ENCODE measurements at places on chromosomes 2 and 18.
A peak's percentile ranks its signal among the peaks of the same experiment; 100 is the strongest.

DNA sequence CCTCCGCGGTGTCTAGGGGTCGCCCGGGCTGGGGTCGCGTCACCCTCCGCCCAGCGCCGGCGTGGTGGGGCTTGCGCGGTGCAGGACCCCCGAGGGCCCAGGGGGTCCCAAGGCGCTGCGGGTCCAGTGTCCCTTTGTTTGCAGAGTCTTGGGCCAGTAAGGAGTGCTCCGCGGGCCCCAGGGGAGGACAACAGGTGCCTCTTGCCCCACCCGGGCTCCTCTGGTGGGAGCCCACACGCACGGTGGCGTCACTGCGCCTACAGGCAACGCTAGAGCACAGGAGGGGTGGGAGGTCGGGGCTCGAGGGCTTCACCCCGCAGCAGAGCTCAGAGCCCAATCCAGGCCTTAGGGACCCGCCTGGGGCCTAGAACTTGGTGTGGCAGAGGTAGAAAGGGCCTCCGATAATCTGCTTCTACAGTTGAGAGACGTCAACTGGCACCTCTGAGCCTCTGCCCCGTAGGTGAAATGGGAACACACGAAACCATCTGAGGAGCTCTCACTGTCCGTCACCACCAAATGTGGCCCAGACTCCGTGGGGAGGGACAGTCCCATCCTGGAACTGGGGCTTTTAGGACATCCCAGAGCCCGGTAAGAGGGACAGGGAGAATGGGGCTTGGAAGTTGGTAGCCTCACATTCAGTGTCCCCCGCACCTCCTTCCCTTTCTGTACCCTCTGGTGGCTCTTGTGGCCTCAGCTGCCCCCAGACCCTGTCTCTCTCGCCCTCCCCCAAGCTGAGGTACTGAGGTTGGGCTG is 1.4 kb downstream of the ARID5A start:
- DNase-seq: no peak

GRCh38 chr2:47783486-47784351 is 774 bp downstream of the MSH6 start:
- DNase-seq: peak; percentile 20

DNA sequence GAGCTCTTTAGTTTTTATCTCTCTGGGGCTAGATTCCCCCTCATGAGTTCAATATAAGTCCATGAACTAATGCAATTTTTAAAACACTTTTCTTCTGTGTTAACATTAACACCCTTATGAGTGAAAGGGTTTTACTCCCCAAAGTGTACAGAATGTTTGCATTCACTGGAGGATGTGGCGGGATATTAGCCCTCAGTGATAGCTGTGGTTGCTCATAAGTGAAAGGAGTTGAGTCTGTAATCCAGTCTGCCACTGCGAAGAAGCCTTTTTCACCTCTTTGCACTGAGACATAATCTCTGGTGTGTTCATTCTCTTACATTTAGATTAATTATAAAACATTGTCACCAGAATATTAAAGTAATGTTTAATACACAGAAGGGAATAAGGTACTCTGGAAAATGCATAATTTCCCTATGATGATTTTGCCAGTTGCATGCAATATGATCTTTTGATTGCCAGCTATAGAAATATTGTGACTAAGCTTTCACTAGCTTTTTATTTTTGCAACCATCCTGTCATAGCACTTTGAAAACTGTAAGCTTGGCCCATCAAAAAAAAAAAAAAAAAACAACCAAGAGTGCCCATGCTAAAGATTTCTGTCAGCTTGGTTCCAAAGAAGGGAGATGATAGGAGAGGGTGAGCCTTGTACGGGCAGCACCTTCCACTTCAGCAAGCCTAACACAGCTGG is 113.2 kb downstream of the BCL11A start:
- no peak for DNase-seq

GRCh38 chr2:112818094-112818902 is 18.3 kb downstream of the IL1B start:
- no peak for DNase-seq

DNA sequence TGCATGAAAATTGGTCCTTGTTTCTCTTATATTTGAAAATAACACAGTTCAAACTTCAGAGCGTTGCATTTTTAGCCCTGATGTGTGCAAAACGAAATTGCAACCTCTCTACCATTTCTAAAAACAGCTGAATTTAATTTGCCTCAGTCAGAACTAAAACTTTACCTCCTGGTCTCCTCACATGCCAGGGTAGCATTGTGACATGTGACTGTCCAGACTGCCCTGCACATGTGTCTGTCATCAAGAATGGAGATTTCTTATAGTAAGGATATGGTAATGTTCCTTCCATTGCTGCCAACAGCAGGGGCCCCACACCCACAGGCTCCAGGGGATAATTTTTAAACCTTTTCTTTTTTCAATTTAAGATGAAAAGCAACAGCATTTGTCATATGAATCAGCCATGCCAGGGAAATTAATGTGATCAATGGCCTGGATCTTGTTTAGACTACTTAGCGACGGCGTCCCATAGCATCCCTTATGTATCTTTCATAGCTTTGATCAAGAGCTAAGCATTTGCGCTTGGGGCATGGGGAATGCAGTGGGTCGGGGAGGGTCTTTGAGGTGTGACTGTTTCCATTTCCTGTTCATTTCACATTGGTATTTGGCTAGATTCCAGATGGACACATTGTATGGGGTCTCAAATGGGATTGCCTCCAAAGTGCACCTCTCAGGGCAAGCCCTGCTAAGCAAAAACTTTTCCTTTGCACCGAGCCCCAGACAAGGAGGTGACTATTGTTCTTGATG is 92.4 kb upstream of the RASGRP3 start:
- DNase-seq: no peak

DNA sequence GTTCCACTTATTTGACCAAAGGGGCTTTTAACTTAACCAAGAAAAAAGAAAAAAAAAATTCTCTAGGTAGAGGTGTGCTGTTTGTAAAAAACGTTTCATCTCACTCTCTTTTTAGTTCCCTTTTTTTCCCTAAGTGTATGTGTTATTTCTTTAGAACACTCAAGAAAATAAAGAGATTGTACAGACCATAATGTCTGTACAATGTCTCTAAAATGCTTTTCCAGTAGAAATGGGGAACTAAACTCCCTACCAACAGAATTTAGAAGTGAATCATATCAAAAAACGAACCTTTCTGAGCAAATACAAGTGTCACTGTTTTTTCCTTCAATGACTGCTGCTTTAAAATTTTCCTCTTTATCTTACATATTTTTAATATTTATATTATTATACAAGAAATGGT is 72.0 kb downstream of the CDH7 start:
- no peak for DNase-seq

DNA sequence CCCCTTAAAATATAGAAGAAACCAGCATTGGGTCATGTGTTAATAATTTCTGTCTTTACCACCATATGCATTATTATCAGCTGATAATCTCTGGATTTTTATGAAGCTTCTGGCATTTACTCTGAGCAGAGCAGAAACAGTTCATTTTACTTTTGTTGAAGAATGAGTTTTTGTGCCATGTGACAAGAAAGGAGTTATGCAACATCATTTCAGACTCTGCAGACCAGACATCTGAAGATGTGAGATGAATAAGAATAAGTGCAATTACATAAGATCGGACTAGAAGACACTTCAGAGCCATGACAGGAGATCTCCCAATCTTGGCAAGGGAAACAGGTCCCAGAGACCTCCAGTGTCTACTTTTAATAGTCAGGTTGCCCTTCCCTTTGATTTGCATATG is 869.4 kb upstream of the VRK2 start:
- no peak for DNase-seq

GRCh38 chr18:12334863-12335262 is 26.8 kb downstream of the TUBB6 start:
- no peak for DNase-seq

GRCh38 chr2:96819128-96819875 is 3.2 kb downstream of the CNNM3 start:
- DNase-seq: no peak

- DNase-seq: no peak
Measured at GRCh38 chr18:55387139-55387984, 200.6 kb downstream of the TCF4 start.

- no peak for DNase-seq
Measured at GRCh38 chr2:145792745-145793144, 1272.8 kb upstream of the ZEB2 start.
